SK-N-SH treated with all-trans-retinoic acid at 6 μM for 48 hours (cell line): ENCODE measurements at places on chromosomes 12 and 14.

DNA sequence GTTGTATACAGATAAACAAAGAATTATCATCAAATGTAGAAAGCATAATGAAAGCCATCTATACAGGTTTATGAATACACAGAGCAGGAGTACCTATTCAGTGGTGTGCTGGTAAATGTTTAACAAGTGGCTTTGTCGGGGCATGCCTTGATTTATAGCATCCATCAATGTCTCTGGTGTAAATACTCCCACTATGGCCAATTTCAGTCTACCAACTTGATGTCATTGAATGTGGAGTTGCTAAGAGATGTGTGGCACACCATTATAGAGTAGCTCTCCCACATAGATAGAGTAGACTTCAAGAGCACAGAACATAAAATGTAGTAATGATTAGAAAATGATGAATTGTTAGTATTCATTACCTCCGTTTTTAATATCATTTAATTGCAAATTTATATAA is 9.3 kb downstream of the GRIP1 start:
- no peak for ATAC-seq

- no peak for ATAC-seq
Observed at GRCh38 chr12:96131230-96131788, 62.9 kb upstream of the ELK3 start.

DNA sequence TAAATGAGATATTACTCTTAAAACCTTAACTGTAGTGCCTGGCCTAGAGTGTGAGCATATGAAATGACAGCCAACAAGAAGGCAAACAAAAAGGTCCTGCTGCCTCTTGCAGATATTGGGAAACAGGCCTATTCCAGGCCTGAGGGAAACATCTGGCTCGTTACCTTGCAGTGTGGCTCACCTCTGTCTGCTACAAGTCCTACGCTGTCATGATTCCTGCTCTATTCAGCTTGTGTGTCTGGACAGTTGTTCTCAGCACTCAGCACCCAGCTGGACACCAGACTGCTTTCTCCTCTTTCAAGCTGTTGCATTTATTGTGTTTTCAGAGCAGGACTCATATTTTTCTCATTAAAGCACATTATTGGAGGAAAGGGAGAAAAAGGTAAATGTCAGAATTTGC is 113.5 kb downstream of the TMTC2 start:
- ATAC-seq = no peak; the same call in 2 of the 3 replicates

DNA sequence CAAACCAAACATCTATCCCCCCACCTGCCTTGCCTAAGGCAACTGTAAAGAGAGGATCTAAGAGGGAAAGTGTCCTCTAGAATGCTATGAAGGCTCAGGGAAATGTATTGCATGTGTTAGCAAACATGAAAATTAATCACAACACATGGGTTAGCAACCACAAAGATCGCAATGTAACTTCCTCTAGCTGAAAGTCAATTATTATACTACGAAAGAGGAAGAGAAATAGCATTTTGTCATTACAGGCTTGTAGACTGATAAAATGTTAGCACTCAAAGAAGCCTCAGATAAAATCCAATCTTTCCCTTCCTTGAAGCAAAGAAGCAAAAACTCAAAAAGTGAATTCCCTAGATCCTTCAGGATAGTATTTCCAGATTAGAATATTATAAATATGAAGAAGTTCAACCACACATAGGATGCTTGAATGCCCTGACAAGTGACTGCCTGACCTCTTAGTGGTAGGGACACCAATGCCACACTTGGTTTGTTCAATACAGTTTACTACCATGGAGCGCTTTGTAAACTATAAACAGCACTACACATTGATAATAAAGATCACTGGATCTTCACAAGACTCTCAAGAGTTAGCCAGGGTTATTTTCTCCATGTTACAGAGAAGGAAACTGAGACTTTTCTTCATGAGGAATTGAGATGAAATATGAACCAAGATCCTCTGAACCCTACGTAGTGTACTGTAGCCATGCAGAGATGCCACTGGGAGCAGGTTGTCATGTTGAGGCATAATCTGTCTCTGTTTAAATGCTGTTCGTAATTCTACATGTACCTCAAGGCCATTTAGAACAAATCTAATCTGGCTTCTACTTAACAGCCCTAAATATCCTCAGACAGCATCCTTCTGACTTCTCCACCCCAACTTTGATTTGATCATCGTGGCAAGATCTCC is 100.7 kb downstream of the ITPR2 start:
- ATAC-seq = no peak

GRCh38 chr12:104164634-104165033 is 26.6 kb upstream of the NFYB start:
- ATAC-seq = no peak
